ENCODE measurements at places on chromosomes 11 and 22. TPM values are rescaled to one million over a fixed set of nuclear protein-coding genes. Genes with fewer than 3 reads are reported as not detected.

CALCA gene
- total RNA-seq: not detected

DNA sequence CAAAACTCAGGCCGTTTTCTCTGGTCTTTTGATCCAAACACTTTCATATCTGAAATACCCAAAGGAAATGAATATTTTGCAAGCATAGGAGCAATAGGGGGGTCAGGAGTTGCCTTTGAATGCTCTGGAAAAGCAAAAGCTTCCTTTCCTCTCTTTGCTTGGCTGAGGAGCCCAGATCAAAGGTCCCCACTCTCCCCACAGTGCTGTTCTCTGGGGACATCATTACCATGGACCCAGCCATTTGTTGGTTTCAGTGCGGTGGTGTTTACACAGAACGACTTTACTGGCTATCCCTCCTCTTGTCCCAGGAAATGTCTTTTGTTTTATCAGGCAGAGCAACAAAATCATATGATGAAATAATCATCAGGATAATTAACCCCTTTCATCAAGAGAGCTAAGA lies 1089.1 kb downstream of the TBC1D22A start:
- DNase-seq: no peak

DNA sequence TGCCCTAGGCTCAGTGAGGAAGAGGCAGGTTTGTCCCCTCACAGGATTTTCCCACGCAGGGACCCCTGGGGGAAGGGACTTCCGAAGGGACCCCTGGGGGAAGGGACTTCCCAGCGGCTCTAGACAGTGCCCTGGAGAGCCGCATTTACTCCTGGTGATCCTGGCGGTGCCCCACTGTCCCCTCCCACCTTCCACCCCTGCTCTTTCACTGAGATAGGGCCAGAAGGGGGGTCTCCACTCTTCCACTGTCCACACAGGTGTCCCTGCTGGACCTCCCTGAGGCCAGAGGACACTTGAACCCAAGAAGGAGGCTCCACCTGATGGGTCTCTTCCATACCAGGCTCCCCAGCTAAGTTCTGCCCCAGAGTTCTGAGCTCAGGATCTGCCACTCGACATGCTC lies 1333.9 kb downstream of the BRD1 start:
- DNase-seq: no peak

GRCh38 chr11:68935066-68935465 lies 31.4 kb downstream of the IGHMBP2 start:
- DNase-seq: no peak

DNA sequence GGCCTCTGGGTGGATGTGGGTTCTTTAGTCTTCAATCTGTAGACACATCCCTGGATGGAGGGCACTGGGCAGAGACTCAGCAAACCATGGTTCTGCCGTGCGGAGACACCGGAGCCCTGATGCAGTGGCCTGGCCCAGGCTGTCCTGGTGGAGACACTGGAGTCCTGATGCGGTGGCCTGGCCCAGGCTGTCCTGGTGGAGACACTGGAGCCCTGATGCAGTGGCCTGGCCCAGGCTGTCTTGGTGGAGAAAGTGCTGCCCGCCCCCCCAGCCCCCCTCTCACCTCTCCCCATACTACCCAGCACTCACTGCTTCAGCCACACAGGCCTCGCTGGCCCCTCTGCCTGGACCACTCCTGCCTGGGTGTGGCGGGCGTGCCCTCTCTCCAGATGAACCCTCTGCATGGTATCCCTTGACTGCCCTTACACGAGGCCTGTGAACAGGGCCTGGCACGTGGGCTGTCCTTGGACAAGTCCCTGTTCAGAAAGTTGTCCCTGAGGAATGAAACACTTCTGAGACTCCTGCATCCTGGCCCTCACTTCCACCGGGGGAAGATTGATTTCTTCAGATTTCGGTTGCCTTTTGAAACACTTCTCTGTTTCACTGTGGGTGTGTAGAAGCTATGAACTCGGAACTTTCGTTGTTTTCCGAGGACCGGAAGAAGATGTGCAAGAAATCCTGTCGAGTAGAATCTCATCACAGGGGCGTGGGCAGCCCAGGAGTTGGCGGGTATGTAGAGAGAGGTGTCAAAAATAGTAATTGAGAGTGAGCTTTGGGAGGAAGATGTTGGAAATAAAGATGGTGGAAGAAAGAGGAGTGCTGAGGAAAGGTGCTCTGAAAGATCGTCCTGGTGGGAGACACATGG lies 26.2 kb downstream of the IGHMBP2 start:
- DNase-seq: no peak

GRCh38 chr11:108432783-108433182 lies 34.5 kb downstream of the C11orf65 start:
- DNase-seq: no peak

SLC2A11 gene
- total RNA-seq: 17.1 TPM

PSMC3 gene
- 143 TPM for total RNA-seq

- no peak for DNase-seq
Observed at GRCh38 chr11:44797886-44798606, 71.3 kb downstream of the TSPAN18 start.

SLC22A6 gene
- not detected for total RNA-seq

GRCh38 chr22:23504516-23504915 lies 75.6 kb downstream of the IGLL1 start:
- DNase-seq: no peak

GRCh38 chr11:119784421-119784820 lies 55.4 kb upstream of the NECTIN1 start:
- DNase-seq: no peak

PDE2A gene
- 78.4 TPM for total RNA-seq

- DNase-seq: no peak
Observed at GRCh38 chr22:37918580-37919270, 12.6 kb downstream of the MICALL1 start.

- no peak for DNase-seq
Observed at GRCh38 chr11:14359501-14360031, 583 bp upstream of the RRAS2 start.

GRCh38 chr11:8683115-8683807 lies 669 bp downstream of the RPL27A start:
- no peak for DNase-seq

DNA sequence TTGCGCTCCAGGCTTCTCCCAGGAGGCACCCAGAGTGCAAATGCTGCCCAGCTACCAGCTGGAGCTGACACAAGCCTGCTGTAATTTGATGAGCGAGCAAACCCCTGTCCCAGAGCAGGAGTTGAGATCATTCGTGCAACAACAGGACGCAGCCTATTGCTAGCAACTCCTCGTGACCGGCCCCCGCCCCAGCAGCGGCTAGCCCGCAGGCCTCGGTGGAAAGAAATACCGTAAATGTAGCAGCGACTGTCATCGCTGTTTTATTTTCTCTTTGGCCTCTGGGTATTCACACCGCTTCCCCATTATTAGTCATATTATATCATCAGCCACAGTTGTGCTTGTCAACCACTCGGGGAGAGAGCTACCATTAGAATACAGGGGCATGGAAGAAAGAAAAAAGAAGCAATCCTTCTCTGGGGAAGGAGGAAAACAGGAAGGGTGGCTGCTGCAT lies 59.2 kb upstream of the ATXN10 start:
- DNase-seq: no peak

MMP8 gene
- total RNA-seq: not detected

DNA sequence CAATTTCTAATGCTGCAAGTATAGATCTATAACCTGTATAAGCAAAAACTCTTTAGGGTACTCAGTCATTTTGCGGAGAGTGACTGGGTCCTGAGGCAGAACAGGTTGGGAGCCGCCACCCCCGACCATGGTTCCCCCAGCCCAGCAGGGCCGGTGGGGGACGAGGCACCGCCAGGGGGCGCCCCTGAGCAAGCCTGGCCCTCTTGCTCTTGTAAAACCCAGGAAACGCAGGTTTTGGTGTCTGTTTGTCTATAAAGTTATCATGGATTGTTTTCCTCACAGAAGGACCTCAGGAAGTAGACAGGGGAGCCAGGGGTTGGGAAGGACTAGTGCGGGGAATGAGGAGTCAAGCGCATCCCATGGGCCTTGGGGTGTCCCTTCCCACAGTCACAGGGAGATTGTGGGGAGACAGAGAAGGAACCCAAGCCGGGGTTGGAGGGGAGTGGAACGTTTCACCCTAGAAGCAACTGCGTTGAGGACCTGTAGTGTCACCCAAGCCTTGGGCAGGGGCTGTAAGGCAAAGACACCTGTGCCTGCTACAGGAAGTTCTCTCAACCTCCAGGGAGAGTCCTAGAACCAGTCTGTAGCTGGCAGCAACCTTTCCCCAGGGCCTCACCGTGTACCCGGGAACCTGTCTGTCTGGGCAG lies 26.4 kb downstream of the KCTD17 start:
- no peak for DNase-seq

Measured in glomerular endothelial cell (primary cell).